Tongue (tissue), 3 donors: ENCODE measurements at places on chromosomes 2 and 18. TPM values are rescaled to one million over a fixed set of nuclear protein-coding genes. Genes with fewer than 3 reads are reported as not detected.

GRCh38 chr2:188813857-188814256, 160.3 kb upstream of the COL3A1 start:
- peak; percentile 37 for DNase-seq

GRCh38 chr2:118186110-118186857, 98.0 kb downstream of the INSIG2 start:
- DNase-seq = peak; percentile 93

GRCh38 chr2:108460345-108461037, 11.5 kb downstream of the GCC2 start:
- no peak for DNase-seq

GRCh38 chr18:55610506-55610905, 22.5 kb upstream of the TCF4 start:
- no peak for DNase-seq

- peak; percentile 64 for DNase-seq
Observed at GRCh38 chr2:203650860-203651613, 55.4 kb upstream of the CD28 start.

- DNase-seq = peak; percentile 73
Observed at GRCh38 chr2:231597627-231598026, 5.0 kb downstream of the TEX44 start.

- DNase-seq = peak; percentile 86
Observed at GRCh38 chr2:241315879-241316631, at the start of gene SEPTIN2. SEPTIN2 (plus strand) TSS chr2:241315925; CDS start chr2:241324233, 8,308 bp downstream.

GRCh38 chr2:103123516-103123915, 361.7 kb downstream of the TMEM182 start:
- no peak for DNase-seq

DNA sequence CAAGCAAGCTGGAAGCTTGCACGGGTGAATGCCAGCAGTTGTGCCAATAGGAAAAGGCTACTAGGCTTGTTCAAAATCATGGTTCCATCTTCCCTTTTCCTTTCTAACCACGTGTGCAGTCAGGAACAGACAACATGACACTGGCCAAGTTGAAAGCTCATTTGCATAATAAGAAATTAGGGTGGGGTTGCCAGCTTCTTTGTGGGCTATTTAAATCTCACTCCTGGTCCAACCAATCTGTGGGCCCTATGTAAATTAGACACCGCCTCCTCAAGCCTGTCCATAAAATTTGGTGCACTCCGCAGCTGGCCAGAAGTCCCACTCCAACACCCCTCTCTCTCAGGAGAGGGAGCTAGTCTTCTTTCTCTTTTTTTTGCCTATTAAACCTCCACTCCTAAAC, 1948.4 kb upstream of the PIK3C3 start:
- DNase-seq = peak; percentile 28

GRCh38 chr2:68426848-68427579, 40.1 kb downstream of the FBXO48 start:
- DNase-seq = no peak

DNA sequence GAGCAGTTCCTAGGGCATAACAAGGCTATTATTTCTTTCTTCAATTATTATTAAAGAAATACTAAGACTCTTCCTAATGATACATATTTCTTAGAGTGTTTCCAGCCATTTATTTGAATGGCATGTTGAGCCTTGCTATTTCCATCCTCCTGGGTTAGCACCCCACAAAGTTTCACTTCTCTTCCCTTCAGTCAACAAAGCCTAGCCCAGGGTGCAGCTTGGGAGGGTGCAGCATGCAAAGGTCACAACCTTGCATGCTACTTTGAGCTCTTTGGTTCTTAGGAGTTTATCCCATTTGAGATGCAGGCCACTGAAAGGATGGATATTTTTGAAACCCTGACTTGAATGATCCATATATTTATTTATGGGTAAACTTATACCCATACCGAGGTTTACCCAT, 454.4 kb upstream of the MEIS1 start:
- DNase-seq = no peak

DNA sequence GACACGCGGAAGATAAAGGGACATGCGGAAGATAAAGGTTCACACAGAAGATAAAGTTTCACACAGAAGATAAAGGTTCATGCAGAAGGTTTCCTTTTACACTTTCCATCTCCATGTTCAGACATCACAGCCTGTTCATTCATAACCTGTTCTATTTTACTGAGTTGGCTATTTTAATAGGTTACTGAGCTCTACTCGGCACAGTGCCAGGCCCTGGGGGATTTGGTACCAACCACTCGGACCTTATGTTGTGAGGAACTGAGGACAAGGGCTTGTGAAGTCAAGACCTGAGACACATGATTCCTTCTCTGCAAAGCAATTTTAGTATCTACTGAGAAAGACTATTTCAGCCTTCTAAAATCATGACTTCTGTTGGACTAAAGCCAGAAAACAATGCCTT, 75.0 kb upstream of the ALKAL2 start:
- DNase-seq = no peak

GRCh38 chr2:160478660-160479059, 14.9 kb downstream of the RBMS1 start:
- DNase-seq = no peak

DNA sequence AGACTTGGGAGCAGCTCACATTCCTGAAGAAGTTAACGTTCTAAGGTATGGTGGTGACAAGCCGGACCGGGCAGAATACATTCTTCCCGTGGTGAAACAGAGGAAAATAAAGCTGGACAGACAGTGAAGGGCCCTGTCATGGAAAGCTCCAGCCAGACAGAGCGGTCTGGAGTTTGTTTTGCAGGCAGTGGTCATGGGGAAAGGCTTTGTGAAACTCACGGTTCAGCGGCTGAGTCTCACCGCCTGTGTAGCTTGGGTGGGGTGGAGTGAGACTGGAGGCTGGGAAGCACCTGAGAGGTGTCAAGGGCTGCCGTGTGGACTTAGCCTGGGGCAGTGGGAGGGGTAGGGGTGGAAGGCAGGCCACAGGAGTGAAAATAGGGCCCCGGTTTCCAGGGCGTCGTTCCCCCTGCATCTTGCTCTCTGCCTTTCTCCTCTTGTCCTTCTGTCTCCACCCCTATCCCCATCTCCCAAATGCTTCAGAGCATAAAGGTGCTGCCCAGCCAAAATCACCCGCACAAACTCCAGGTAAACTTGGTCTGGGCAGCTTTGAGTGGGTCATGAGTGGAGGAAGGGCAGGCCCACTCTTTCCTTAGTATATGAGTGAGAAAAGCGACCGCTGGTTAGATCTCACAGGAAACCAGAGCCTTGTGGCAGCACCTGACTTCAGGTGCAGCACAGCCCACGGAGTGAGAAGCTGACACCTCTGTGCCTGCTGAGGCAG, 11.4 kb upstream of the SLC20A1 start:
- no peak for DNase-seq

GRCh38 chr18:3624935-3625741, 175.2 kb downstream of the TGIF1 start:
- no peak for DNase-seq

- no peak for DNase-seq
Observed at GRCh38 chr2:23690421-23691105, 236.4 kb downstream of the ATAD2B start.

- no peak for DNase-seq
Observed at GRCh38 chr2:131040661-131041401, 52.4 kb downstream of the FAM168B start.

DNA sequence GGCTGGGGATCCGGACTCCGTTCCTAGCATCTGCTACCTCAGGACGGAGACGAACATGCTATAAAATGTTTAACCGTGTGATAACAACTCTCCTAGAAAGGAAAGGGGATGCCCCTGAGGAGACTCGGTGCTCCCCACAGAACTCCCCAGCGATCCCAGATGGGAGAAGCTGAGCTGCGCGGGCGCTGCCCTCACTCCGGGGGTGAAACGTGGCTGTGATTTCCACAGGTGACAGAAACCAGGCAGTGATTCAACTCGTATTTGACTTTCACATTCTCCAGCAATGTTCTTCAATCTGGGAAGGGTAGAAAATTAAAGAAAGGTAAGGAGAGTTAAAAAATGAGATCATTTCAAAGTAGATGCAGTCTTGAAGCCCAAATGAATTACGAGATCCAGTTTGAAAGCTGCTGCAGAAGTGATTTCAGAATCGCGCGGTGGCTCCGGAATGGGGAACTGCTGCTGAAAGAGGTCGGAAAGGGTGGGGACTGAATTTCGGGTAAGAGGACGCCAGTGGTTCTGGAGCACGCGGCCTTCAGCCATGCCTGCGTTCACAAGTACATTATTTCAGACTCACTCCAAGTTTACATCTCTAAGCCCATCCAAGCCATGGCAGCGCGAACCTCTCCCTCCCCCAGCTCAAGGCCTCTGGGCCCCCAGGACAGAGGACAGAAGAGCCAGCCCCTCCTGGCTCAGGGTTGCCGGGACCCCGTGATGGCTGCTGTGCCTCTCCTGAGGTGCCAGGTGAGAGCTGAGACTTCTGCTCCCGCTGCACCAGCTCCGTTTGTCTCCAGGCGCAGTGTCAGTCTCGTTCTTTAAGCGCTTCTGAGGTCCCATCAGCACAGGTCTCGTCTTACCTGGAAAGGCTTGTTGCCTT, 39.5 kb downstream of the ADNP2 start:
- DNase-seq = peak; percentile 16

GRCh38 chr2:204643326-204643725, 98.1 kb downstream of the PARD3B start:
- DNase-seq = no peak

DNA sequence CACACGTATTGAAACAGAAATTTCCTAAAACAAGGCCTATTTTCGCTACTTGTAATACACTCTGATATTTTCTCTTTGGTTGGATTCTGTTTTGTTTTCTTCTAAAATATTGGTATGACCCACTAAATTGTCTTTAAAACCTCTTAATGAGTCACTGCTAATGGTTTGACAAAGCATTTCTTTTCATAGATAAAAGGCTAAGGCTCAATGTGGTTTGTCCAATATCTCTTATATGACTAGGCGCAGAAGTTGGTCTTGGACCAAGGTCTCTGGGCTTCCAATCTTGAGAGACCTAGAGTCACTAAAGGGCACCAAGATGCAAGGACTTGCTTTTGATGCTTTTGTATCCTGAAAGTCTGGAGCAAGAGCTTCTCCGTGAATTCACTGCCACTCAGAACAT, 498.2 kb upstream of the TCF4 start:
- DNase-seq = no peak

DNA sequence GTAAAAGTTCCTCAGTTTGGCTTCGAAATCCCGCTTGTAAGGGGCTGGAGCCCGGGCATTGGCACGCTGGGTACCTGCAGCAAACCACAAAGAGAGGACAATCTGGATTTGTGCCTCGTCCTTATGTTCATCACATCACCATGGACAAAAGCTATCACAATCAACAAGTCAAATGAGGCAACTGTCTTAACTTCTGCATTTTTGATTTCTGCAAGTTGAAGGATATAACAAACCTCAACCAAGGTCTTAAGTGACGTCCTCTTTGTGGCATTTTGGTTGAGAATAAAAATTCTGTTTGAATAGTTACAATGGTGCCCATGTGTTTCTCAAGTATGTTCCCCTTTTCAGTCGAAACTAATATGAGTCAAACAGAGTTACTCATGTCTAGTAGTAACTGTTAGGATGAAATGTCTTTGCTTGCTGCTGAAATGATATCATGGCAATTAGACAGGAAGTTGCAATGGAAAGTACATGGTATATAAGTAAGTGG, 70.8 kb upstream of the STK17B start:
- no peak for DNase-seq

GRCh38 chr2:162424816-162425215, 80.9 kb downstream of the GCA start:
- no peak for DNase-seq

- DNase-seq = peak; percentile 49
Observed at GRCh38 chr2:143558665-143559064, 429.4 kb downstream of the ARHGAP15 start.

DNA sequence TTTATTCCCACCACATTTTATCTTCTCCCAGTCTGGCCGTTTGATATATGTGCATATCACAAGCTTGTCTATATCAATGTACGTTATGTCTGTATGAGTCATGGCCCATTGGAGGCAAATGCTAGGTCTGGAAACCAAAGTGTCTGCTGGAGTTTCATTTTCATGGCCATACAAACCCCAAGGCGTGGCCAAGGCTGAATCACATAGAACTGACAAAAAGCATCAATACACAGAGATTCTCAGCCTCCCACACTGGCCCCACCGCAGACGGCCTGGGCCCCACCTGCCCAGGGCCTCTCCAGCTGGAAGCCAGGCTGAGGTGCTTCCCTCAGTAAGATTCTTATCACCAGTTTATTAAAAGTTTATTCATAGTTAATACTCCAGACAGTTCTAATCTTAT, 40.5 kb upstream of the SALL3 start:
- no peak for DNase-seq

- no peak for DNase-seq
Observed at GRCh38 chr2:99181624-99182000, 628 bp downstream of the MRPL30 start.

GRCh38 chr18:28834889-28835288, 658.0 kb upstream of the CDH2 start:
- peak; percentile 41 for DNase-seq

- DNase-seq = no peak
Observed at GRCh38 chr2:16150456-16151280, 210.3 kb downstream of the MYCN start.

- peak; percentile 85 for DNase-seq
Observed at GRCh38 chr2:231387904-231388724, 7.4 kb upstream of the B3GNT7 start.

- DNase-seq = no peak
Observed at GRCh38 chr2:19532547-19533196, 174.2 kb upstream of the OSR1 start.

DNA sequence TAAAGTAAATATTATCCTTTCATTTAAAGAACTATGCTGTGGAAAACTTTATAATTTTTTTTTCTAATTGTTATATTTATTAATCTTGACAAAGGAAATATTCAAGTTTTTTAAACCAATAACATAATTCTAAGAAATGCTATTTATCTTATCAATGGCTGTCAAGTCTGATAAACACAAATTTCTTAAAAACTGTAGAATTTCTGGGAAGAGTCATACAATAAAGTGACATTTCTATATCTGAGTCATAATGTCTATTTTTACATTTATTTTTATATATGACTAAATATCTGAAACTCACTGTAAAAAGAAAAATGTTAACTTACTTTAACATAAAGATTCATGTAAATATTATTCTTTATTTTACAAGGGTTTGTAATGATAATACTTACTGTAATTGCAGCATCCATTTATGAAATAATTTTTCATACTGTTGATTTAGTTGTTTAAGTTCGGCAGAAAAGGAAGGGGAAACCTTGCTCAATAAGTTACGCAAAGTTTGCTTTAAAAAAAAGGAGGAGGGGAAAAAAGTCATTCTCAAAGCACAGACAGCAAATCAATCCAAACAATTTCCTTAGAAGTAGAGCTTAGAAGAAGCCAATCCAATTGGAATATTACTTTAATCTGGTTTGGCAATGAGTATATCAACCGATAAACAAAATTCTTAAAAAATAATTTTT, 32.4 kb downstream of the ORC2 start:
- no peak for DNase-seq

GRCh38 chr18:77020561-77020960, 112.0 kb downstream of the MBP start:
- peak; percentile 29 for DNase-seq

The BCS1L gene
- total RNA-seq = 26.2 TPM

The CCDC138 gene
- total RNA-seq = 12.0 TPM

The LRRTM4 gene
- total RNA-seq = 2.4 TPM

The PCARE gene
- total RNA-seq = 3.3 TPM

The CPLX4 gene
- not detected for total RNA-seq

The CDH2 gene
- 6.5 TPM for total RNA-seq

The IL1A gene
- total RNA-seq = not detected

The RIT2 gene
- not detected for total RNA-seq

The ADAM17 gene
- total RNA-seq = 29.8 TPM

The DTNA gene
- total RNA-seq = 105 TPM

The TMEM198 gene
- 2.9 TPM for total RNA-seq

The RAB3GAP1 gene
- total RNA-seq = 63.6 TPM

The SEMA4F gene
- total RNA-seq = 3.3 TPM

The RAD51AP2 gene
- 0.10 TPM for total RNA-seq

The LOXL3 gene
- total RNA-seq = 11.2 TPM

The FSHR gene
- not detected for total RNA-seq

The TCF23 gene
- not detected for total RNA-seq

The CYS1 gene
- total RNA-seq = 5.4 TPM
